ENCODE measurements at places on chromosomes 2 and 18.

DNA sequence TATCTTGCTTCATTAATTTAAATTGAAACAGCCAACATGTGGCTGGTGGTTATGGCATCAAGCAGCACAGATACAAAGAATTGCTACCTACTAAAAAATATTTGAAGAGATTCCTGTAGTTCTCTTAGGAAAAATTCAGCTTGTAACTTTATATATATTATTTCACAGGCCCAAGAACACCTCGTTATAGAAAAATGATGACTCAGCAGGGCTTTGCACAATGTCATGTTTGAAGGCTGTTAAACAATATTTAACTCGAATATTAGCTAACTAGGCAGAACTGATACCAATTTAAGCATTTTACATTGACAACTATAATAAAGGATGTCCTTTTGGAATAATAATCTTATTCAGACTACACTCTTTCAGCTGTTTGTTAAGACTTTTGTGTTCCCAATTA, 102.3 kb upstream of the LYPD1 start:
- no peak overlapping the region for H3K27ac ChIP-seq
- peaks cover 8% of the 10 kb centered on the region for H3K4me1 ChIP-seq
- no peaks in the 10 kb centered on the region for H3K27me3 ChIP-seq
- peaks cover 3% of the 10 kb centered on the region for H3K36me3 ChIP-seq
- no peak overlapping the region for H3K4me3 ChIP-seq
- DNase-seq = no peak

DNA sequence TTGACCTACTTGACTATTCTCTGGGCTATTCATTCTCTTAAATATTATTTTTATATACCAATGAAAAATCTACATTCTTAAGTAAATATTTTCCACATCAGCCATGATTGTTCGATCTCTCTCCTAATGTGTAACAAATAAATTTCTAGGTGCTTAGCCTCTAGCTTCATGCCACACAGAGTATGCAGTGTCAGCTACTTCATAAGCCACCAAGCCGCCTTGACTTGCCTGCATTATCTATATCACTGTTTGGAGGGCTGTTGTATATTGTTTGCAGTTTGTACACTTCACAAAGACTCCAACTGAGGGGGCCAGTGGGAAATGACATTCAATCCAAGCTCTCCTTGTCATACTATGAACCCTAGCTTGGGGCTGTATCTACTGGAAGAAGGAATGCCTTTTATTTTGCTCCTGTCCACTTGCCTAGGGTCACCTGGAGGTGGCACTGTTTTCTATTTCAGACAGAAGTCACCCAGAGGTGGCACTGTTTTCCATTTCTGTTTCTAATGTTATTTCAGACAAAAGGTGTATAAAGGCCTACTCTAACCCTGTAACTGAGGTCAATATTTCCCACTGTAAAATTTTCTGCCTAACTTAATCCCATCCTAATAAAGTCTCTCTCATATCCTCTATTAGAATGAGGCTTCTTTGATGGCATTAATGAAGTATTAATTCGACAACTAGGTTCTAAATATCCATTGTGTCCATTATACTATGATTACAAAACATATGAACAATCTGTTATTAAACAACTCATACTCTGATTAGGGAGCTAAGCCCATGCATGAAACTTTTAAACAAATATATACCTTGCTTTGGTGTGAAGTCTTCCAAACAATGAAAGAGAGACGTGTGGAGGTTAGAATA, 36.4 kb downstream of the COL5A2 start:
- no peaks in the 10 kb centered on the region for H3K36me3 ChIP-seq
- H3K4me1 ChIP-seq = peaks cover 7% of the 10 kb centered on the region
- H3K27ac ChIP-seq = no peak overlapping the region

DNA sequence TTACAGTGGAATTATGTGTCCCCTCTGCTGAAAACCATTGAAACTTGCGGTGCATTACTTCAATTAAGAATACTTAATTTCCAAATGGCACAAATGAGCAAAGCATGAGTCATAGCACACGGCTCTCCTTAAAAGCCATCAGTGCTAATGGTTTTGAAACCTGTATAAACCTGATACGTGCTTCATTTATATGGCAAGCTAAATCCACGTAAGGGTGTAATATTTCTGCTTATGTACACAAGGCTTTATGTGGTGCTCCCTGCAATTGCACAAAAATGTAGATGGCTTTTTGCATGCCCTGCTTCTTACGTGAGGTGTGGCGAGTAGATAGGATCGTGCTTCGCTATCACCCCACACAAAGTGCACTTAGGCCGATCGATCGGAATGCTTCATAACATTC, 840.9 kb downstream of the GALR1 start:
- no peaks in the 10 kb centered on the region for H3K27me3 ChIP-seq
- H3K4me1 ChIP-seq = peaks cover 11% of the 10 kb centered on the region
- H3K4me3 ChIP-seq = no peak overlapping the region
- H3K27ac ChIP-seq = no peak overlapping the region
- peaks cover 31% of the 10 kb centered on the region for H3K36me3 ChIP-seq

- DNase-seq = no peak
- no peaks in the 10 kb centered on the region for H3K4me1 ChIP-seq
- no peak overlapping the region for H3K27ac ChIP-seq
Measured at GRCh38 chr2:20623241-20623640, 27.7 kb downstream of the HS1BP3 start.

DNA sequence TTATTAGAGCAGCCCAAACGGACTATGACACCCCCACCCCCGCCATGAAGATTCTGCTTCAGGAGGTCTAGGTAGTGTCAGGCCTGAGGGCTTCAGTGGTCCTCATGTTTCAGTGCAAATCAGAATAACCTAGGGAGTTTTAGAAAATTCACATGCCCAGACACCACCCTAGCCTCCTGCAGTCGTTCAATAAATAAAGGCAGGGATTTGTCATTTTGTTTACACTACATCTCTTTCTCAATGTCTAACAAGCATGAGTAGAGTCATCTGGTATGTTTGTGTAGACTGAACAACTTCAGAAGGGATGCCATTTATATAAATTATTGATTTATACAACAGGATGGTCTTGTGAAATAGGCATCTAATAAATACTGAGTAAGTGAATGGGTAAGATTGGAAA, 112.1 kb upstream of the SERPINE2 start:
- no peak overlapping the region for H3K4me3 ChIP-seq
- no peaks in the 10 kb centered on the region for H3K36me3 ChIP-seq
- no peaks in the 10 kb centered on the region for H3K4me1 ChIP-seq
- no peak overlapping the region for H3K27ac ChIP-seq

DNA sequence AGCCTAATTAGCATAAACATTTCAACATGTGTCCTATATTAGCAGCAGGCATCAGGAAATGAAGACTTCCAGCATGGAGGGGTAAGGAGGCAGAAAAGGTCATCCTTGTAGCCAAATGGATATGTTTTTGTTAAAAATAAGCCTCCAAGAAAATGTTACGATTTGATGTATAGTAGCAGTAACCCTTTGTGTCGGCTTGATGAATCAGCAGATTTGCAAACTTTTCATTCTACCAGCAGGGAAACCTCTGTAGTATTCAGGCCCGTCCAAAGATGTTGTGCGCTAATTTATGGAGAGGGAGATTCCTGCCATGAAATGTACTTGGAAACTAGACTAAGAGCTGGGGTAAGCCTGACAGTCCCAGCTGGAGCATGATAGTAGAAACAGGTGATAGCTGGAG, 780.8 kb upstream of the KLHL29 start:
- no peaks in the 10 kb centered on the region for H3K36me3 ChIP-seq
- H3K27me3 ChIP-seq = no peaks in the 10 kb centered on the region

DNA sequence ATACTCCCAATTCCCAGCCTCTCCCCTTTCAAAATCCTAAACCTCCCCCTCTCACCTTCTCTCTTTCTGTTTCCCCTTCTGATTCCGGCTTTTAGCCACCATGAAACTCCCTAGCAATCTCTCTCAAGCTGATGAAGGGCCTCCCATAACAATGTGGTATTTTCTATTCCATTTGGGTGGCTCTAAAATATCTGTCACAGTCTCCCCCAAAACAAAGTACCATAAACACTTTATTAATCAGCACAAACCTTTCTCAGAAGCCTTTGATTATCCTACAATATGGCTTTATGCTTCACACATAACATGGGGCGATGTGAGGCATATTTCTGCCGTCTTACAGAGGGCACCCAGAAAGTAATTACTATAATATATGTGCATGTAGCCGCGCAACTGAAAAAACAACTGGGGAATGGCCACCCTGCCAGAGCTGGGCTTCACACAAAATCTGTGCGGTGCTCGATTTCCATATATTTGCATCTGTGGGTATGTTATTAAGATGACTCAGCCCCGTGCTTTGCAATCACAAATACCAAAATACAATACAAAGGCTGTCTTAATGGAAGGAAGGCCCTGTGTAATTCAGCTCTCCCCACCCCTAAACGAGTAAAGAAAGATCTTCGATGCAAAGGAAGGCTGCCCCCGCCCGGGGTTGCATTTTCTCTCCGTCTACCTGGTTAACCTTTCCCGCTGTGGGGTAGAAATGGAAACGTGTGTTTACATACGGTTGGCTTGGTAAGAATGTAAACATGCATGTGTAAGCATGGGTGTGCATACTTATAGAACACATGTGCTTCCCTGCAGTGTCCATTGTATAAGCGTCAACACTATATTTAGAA, 81.4 kb downstream of the CELF4 start:
- peaks cover 75% of the 10 kb centered on the region for H3K4me1 ChIP-seq
- peak overlapping the region; percentile 64 for H3K4me3 ChIP-seq
- no peak for DNase-seq
- H3K27ac ChIP-seq = peak overlapping the region; percentile 96
- peaks cover 37% of the 10 kb centered on the region for H3K27me3 ChIP-seq

GRCh38 chr2:65129286-65129825, 550 bp downstream of the RAB1A start:
- DNase-seq = peak; percentile 44
- peaks cover 46% of the 10 kb centered on the region for H3K4me1 ChIP-seq
- peaks cover 2% of the 10 kb centered on the region for H3K36me3 ChIP-seq
- peak overlapping the region; percentile 99 for H3K27ac ChIP-seq
- H3K4me3 ChIP-seq = peak overlapping the region; percentile 100

DNA sequence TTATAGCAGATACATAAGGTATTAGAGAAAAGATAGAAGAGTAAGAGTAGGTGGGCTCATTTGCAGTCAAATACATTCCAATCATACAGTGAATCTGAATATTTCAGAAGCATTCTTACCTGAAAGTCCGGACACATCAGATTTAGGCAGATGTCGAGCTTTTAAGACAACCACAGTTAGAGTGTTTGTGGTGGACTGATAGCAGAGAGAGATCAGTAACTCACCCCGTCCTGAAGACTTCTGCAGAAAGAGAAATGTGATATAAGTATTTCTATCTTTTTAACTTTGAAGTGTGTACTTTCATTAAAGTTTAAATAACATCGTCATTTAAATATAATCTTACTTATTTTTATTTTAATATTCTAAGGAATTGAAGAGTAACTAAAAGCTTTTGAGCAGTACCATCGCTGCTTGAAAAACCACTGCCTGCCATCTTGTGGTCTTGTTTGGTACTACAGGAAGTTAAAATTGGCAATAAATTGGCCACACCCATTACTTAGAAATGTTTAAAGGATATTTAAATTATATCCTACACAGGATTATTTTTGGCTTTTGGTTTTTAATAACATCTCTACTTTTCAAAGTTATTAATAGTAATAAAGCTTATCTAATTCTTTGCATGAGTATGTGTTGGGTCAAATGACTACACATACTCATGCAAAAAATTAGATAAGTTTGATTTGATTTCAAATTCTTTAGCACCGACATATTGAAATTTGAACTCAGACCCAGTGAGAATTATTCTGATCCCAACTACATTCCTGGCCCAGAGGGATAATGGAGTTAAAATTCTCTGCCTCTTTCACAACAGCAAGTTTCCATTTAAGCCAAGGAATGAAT, 5.5 kb downstream of the SYT4 start:
- DNase-seq = peak; percentile 18
- no peak overlapping the region for H3K27ac ChIP-seq
- peaks cover 40% of the 10 kb centered on the region for H3K4me1 ChIP-seq
- no peaks in the 10 kb centered on the region for H3K27me3 ChIP-seq
